Activated T-cell treated with anti-CD3 and anti-CD28 coated beads for 24 hours (primary cell): ENCODE measurements at places on chromosomes 6 and 20.

DNA sequence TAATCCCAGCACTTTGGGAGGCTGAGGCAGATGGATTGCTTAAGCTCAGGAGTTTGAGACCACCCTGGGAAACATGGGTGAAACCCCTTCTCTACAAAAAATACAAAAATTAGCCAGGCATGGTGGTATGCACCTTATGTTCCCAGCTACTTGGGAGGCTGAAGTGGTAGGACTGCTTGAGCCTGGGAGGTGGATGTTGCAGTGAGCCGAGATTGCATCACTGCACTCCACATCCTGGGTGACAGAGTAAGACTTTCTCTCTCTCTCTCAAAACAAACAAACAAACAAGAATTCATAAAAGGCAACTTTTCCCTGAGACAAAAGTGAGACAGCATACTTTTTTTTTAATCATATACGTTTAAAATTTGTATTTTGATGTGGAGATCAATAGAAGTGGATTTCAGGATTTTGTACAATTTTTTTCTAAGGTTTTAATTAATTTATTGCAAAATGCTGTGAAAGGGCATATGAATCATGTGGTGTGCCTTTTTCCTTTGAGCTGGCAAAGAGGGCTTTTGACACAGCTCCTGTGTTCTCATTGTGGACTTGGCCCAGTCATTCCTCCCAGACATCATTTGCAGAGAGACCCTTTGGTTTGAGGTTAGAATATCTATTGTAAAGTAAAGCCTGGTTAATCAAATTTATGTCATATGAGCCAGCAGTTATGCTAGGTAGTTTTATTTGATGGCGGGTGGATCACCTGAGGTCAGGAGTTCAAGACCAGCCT is 77.1 kb downstream of the TULP4 start:
- DNase-seq: no peak

DNA sequence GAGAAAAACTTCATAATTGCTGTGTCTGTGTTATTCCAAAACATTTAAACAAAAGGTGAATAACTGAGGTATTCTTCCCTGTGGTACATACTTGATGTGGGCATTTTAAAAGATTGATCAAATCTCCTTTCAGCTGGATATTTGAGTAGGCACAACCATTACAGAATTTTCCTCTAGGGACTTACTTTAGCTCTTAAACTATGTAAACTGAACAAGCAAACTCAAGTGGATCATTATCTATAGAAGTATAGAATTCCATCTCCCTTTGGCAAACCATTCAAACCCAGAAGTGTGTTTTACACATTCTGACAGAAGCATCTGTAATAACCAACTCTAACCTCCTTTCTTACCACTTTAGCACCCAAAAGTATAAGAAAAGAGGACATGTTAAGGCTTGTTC is 241.4 kb downstream of the ESR1 start:
- DNase-seq: no peak

DNA sequence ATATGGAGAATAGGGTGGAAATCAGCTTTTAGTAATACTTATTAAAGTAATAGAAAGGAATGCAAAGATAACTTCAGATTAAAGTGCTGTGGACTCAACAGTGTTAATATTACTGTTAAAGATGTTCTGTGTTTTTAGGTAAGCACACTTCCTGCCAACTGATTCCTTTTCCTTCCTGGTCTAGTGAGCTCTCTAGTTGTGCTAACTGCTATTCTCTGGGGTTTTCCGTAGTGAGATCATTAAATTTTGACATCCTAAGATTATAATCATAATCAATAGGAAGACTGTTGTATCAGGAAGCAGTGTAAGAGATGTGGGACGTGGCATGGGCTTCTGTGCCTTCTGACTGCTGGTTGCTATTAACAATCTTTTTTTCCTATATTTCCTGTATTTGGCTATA is 1.2 kb upstream of the TMEM217 start:
- DNase-seq: no peak

DNA sequence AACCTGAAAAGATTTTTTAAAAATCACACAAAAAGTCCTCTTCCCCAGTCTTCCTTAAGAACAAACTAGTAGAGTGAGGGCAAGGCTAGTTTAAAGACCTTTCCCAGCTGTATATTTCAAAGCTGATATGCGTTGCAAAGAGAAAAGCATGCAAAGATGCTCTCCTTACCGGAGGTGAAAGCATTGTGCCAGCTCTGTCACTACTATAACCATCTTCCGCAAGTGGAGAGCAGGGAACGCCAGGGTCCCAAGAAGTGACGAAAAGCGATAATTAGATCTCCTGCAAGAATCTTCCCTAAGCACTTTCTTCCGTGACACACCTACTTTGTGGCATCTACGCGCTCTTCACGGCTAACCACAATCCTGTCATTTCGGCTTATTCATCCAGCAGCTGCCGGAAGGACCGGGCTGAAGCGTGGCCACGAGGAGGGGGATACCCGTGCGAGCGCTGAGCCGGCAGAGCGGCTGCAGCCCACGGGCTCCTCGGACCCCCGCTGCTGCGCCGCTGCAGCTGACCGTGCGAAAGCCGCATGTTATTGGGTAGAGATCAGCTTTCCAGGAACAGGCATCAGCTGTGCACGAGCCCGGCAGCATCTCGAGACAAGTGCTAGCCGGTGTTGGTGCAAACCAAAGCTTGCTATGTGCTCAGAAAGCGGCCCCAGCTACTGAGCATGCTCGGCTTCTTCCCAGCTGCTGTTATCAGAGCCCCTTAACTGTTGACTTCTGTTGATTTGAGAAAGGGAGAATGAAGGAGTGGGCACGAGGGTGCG is 57.2 kb upstream of the ARHGAP18 start:
- DNase-seq: peak; percentile 61

DNA sequence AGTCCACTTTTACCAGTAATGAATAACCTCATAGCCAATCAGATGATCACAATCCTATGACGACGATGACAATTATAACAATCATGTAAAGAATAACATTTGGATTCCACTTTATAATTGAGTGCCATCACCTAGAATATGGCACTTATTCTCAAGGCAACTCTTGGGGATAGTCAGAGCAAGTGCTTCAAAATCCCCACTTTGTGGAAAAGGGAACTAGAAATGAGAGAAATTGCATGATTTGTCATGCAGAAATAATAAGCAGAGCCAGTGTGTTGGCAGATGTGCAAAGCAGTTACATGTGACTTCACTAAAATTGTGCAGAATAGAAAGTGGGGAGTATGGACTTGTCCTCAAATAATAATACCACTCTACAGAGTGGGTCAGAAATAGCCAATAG is 41.3 kb downstream of the FRK start:
- no peak for DNase-seq

DNA sequence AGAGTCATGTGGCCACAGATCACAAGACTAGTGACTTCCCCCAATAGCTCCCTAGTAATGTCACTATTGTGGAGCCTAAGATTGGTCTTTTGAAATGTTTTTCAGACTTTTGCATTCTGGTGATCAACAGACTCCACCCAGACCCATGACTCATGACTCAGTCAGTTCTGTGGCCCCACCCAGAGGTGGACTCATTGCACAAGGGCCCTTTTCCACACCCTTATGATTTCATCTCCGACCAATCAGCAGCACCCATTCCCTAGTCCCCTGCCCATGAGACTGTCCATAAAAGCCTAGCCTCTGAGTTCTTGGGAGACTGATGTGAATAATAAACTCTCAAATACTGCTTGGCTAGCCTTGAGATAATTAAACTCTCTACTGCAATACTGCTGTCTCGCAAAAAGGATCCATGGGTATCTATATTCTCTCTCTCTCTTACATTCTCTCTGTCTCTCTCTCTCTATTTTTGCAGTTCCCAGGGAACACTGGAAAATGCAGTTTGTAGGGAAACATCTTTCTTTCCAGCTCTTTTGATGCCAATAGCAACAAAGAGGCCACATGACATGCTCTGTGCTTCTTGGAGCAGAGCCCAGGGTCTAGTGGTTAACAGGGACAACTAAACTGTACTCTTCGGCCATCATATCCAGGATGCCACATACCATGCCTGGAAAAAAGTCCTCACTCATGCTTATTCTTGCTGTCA is 71.3 kb upstream of the IYD start:
- DNase-seq: no peak

- no peak for DNase-seq
Observed at GRCh38 chr6:144317736-144318135, 32.6 kb downstream of the UTRN start.

DNA sequence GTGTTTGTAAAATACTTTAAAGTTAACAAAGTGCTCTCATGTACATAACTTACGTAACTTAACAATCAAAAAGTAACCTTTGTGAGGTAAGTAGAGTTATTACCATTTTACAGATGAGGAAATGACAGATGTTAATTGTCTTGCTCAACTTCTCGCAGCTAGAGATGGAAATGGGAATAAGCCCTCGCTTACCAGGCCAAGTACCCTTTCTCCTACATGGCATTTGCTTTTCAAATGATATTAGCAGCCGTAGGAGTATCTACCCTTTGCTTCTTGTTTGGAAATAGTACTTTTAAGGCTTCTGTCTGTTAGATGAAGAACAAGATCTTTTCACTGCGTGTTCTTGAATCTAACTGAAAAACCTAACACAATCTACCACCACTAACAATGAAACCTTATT is 15.5 kb downstream of the STX11 start:
- no peak for DNase-seq

- no peak for DNase-seq
Observed at GRCh38 chr20:57456116-57456515, 64.9 kb downstream of the RBM38 start.

GRCh38 chr6:24493945-24494820 is 586 bp upstream of the ALDH5A1 start:
- DNase-seq: no peak

- no peak for DNase-seq
Observed at GRCh38 chr20:6683021-6683977, 84.2 kb upstream of the BMP2 start.

DNA sequence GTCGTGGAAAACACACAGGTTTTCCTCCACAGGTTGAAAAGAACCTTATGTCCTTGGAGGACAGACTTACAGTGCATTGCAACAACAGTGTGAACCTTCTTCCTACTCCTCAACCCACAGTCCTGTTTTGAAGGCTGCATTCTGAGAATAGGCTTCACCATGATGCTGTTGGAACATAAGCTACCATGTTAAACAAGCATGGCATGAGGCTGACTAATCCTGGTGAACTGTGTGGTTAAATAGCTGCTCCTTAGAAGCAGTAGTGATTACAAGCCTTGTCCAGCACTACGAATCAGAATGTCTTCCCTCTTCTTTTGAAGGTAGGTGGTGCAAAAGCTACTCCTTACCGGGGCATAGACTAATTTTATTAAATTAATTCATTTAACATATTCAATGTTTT is 368.5 kb upstream of the EPHA7 start:
- DNase-seq: no peak

GRCh38 chr6:132498638-132499037 is 14.3 kb downstream of the STX7 start:
- DNase-seq: no peak

DNA sequence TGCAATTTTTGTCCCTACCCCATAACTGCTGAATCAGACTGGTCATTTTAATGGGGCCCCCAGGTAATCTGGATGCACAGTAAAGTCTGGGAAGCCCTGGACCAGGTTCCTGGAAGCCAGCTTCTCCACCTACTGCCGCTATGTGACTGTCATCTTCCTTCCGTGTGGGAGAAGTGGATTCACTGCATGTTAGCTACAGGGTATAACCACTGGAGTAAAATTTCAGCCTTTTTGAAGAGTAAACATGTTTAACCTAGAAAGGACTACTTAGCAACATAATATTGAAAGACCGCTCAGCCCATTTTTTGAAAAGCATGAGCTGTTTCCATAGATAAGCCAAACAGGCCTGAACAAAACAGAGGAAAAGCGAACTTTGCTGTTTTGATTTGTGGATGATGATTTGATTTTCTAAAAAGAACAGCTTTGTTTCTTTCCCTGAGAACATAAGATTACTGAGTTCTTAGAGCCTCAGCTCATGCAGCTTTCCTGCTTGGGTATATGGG is 208.1 kb downstream of the PLCB4 start:
- no peak for DNase-seq
